AG09309 (cell line): ENCODE measurements at places on chromosomes 4 and X.
A peak's percentile ranks its signal among the peaks of the same experiment; 100 is the strongest.

- DNase-seq = no peak
Measured at GRCh38 chr4:91448668-91449330, 855.0 kb upstream of the GRID2 start.

- DNase-seq = no peak
Measured at GRCh38 chr4:188992706-188993105, 853.5 kb downstream of the TRIML1 start.

DNA sequence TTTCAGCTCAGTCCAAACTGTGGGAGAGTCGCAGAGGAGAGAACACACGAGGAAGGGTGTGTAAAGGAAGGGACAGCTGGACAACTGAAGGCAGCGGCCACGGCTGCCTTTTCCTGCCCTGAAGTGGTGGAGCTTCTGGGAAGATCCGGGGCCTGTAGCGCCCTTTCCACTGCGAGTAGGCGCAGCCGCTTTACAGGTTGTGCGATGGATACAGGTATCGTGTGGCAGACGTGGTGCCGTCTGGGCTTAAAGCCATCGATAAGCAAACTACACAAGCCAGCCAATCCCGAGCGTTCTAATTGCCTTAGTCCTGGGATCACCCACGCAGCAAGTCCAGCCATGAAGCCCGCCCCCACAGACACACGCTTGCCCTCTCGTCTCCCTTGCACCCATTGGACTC is 15.4 kb downstream of the NKX6-1 start:
- DNase-seq = no peak

DNA sequence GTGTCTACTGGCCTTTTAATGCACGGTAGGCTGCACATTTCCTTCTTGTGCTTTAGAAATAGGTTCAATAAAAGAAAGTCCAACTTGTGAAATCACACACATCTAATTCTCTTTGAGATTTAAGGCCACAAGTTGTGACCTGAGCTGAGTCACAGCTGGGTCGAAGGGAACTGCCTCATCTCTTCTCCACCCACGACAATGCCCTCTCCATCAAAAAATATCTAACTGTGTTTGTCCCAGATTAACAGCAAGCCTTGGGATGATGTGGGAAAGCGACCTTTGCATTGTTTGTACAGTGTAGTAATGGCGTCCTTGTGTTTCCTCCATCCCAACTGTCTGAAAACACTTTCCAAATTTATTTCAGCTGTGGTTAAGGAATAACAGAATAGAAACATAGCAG is 168.9 kb downstream of the AMELX start:
- no peak for DNase-seq

GRCh38 chr4:53098681-53099121 is 236.6 kb downstream of the RASL11B start:
- peak; percentile 49 for DNase-seq

- no peak for DNase-seq
Measured at GRCh38 chr4:43277003-43277402, 384.5 kb downstream of the GRXCR1 start.

DNA sequence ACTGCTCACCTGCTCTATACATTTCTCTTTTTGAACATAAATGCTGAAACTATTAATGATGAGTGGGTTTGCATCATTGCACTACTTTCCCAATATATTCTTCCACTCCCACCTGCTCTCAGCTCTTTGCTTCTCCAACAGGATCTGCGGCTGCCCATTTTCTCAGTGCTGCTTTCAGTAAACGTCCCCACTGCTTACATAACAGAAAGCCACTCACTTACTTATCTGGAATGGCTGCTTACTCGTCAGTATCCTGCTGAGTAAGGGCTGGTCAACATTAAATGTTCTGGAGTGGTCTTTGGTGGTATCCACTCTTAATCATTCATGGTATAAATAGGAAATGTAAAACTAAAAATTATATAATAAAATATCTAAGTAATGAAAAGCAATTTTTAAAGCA is 112.8 kb upstream of the HPF1 start:
- no peak for DNase-seq

- no peak for DNase-seq
Measured at GRCh38 chr4:7915875-7916242, 23.8 kb downstream of the AFAP1 start.
